Stimulated activated CD4-positive, alpha-beta T cell treated with anti-CD3 and anti-CD28 coated beads, TNF-alpha, amount 100 ng/mL, for 48 hours (primary cell): ENCODE measurements at places on chromosomes 7 and 10.

- no peak for DNase-seq
Measured at GRCh38 chr10:47184273-47184672, 115.7 kb upstream of the GDF10 start.

GRCh38 chr7:80643336-80643915 lies 5.0 kb downstream of the CD36 start:
- DNase-seq, result no peak

- DNase-seq, result no peak
Measured at GRCh38 chr7:21169667-21170580, 258.0 kb upstream of the SP4 start.

- no peak for DNase-seq
Measured at GRCh38 chr7:13057462-13058200, 370.2 kb downstream of the ARL4A start.

- no peak for DNase-seq
Measured at GRCh38 chr7:66503036-66503370, 125.7 kb upstream of the KCTD7 start.
